ENCODE measurements at places on chromosomes 11 and 22.

GRCh38 chr11:87422566-87422965 is 384.8 kb downstream of the TMEM135 start:
- DNase-seq: no peak

- DNase-seq: no peak
These were observed 199.9 kb downstream of the FAM181B start for GRCh38 chr11:82533628-82534327.

GRCh38 chr22:48719978-48720661 is 1107.6 kb downstream of the BRD1 start:
- DNase-seq: no peak

GRCh38 chr11:11034476-11034875 is 176.6 kb upstream of the ZBED5 start:
- no peak for DNase-seq

DNA sequence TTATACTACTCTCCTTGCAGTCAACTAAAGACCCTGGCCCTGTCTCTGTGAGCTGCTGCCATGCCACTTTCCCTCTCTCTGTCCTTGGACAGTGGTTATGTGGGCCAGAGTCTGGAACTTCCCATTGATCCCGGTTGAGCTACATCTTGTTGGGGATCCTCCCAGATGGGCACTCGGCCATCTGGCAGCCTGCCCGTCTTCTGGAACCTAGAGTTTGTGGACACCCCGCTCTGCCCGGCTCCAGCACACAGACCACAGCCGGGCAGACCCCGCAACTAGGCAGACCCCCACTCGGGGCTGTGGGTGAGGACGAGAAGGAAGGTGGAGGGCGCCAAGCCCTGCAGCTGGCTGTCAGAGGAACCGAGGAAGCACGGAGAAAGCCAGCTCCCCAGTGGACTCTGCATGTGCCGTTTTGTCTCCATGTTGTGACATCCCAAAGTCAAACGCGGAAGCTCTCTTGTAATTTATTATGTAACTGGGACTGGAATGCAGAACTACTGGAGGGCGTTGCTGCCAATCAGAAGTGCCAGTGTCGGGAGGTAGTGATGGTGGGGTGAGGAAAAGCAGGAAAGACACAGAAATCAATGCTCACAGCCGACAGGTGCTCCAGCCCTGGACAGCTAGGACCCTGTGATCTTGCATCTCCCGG is 207.7 kb downstream of the CEP164 start:
- DNase-seq: no peak

DNA sequence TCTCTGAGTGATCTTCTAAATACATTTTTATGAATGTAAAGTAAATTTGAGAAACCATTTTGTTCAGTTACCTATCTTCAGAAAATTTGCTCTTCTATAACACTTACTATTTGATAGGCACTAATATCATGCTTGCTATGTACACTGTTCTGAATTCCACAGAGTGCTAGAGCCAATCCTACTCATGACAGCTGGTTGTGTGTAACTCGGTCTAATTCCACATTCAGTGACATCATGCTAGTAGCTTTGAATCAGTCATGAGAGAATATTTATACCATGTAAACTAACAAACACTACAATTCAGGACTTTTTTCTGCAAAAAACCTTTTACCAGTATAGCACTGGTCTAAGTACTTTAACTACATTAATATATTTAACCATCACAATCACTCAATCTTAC is 902.9 kb downstream of the DLG2 start:
- DNase-seq: no peak

- no peak for DNase-seq
These were observed 48.2 kb upstream of the ANO1 start for GRCh38 chr11:70029861-70030380.

- no peak for DNase-seq
These were observed 869 bp downstream of the ZC3H7B start for GRCh38 chr22:41302021-41302767.

DNA sequence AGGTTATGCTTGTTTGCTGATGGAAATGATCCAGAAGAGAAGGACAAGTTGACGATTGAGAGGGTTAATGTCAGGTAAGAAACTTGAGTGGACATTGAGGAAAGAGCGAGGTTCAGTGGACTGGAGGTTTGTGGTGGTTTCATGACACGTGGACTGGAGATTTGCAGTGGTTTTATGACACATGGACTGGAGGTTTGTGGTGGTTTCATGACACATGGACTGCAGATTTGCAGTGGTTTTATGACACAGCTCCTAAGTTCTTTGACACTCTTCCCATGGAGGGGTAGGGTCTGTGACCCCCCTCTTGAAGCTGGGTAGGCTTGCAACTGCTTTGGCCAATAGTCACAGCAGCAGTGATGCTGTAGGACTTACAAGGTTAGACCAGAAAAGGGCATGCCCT is 5.4 kb upstream of the MAPK8IP2 start:
- no peak for DNase-seq

- no peak for DNase-seq
These were observed 14.5 kb downstream of the CTNND1 start for GRCh38 chr11:57776031-57776521.

DNA sequence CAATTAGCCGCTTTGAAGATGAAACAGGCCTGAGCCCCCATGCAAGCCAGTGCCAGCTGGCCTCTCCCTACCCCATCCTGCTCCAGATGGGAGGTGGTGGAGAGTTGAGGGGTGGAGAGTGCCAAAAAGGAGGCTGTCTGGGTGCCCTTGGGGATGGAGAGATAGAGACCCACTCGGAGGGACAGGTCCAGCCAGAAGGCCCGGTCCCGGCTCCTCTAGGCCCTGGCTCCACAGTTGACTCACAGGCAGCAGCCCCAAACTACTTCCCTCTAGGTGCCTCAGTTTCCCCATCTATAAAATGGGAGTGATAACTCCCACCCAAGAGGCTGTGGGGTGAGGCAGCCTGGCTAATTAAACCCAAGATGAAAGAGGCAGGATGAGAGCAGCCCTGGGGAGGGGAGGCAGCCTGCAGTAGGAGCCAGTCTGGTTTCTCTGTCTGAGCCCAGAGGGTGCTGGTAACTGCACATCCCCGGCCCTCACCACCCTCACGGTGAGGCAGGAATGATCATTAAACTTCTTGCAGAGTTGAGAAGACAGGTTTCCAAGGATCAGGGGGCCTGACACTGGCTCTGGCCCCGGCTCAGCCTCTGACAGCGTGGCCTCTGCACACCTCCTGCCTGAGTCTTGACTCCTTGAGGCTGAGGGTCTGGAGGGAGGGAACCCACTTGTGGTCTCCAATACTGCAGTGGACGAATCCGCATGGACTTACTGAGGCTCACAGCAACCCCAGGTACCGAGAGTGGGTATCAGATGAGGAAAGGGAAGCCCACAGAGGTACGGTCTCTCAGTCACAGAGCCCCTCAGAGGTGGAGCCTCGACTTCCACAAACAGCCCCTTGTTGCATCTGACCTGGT is 1.4 kb upstream of the AP5B1 start:
- DNase-seq: no peak

DNA sequence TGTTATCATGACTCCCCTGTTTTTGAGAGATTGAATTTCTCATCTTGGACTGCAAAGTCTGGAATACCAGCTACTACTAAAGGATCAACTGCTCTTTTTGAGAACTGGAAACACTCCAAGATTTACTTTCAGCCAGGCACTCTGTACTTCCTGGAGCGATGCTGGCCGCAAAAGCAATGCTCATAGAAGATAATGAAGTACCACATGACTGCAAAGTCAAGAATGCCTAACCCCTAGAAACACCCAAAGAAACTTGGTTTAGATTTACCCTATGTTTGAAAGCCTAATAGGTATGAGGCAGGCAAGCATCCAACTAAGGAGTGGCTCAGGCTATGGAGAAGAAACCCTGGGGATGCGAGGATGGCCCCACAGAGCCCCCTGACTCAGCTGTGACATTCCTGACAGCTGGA is 47.7 kb upstream of the ARHGAP20 start:
- DNase-seq: no peak

- no peak for DNase-seq
These were observed 812.6 kb downstream of the OPCML start for GRCh38 chr11:132719684-132720083.

DNA sequence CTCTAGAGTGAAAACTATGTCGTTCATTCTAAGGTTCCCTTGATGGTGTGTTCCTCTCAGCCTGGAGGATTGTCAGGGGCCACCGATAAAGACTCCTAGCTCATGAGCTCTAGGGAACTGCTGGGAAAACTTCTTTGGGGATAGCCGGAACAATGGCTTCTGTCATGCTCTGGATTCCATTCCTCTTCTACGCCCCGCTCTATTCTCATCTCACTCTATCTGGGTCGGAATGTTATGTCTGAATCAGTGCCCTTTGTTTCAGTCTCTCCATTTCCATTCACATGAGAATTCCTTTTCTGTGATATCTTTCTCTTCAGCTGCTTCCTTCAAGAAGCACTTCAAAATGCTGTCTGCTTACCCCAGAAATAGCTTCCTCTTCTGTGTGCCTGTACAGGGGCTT is 16.9 kb upstream of the SLCO2B1 start:
- no peak for DNase-seq

DNA sequence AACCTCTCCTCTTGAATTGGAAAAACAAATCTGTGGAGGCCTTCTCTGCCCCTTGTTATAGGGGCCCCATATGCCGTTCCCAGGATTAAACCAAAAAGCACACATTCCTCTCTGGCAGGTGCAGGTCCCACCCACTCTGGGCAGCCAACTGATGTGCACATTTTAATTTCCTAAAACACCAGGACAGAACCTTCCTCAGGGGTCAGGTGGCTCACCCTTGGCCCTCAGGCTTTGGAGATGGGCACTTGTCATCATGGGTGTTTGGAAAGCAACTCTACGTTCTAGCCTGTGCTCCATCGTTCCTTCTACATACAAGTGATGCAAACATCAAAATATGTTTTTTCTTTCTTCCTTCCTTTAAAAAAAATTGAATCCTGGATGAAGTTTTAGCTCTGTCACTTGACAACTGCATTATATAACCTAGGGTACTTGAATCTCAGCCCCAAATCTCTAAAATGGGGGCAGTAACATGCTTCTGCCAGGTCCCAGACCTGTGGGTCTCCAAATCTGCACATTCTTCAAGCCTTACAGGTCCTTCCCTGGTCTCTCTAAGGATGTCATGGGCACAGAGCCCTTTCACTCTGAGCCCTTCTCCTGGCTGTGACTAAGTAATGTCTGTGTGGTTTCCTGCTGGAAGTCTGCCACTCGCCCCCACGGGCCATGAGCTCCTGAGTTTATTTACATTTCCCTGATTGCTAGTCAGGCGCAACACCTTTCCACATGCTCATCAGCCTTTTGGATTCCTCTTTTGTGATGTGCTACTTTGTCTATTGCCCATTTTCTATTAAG is 43.8 kb downstream of the KCNQ1OT1 start:
- DNase-seq: no peak

DNA sequence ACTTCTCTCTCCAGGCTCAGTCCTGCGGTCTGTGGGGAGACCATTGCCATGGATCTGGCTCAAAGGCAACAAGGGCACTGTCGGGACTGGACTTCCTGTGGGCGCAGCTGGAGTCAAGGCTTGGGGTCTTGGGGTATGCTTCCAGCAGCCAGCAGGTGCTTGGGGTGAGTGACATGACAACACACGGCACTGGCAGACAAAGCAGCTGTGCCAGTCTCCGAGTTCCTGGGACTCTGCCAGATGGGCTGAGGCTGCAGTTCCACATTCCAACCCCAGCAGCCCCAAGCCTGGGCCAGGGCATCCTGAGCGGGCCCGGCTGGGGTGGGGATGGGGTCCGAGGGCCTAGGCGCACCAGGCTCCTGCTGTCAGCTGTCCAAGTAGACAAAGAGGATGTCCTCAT is 12.3 kb downstream of the GUCD1 start:
- DNase-seq: no peak

DNA sequence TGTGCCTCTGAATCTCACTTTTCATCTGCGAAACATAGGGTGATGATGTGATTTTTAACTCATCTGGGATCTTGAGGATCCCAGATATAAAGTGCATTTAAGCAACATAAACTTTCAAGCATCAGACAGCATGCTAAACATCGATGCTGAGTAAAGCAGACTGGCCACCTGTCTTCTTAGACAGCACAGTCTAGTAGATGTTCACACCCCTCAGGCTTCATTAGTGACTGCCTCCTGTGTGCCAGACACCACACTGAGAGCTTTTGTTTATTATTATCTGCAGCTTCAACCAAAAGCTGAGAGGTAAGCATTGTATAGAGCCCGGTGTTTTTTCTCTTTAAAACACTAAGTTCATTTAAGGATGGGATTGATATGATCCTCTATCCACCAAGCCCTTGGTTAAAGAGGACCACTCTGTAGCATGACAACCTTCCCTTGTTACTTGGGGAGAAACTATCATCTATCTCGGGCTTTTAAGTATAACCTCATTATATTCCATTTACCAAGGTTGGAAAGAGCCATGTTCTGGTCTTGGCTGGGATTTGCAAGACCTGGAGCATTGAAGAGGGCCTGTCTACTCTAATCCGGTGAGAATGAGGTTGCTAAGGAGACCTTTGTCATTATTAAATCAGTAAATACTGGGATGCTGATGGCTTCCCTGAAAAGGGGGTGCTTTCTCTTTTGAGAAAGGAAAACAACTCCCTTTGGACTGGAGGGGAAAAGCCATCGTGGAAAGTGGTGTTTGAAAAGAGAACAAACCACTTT is 114.2 kb upstream of the SEZ6L start:
- no peak for DNase-seq

DNA sequence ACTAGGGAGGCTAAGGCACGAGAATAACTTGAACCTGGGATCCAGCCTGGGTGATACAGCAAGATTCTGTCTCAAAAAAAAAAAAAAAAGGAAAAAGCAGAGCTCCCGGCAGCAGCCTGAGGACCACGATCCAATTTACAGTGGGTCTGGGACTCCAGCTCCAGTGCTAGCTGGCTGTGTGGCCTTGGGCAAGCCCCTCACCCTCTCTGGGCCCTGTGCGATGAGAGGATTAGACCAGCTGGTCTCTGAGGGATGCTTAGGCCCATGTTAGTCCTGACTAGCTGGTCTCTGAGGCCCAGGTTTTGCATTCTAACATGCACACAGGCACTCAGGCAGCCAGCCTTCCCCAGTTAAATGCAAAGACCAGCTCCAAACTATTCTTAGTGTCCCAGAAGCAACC is 13.7 kb downstream of the CARD10 start:
- no peak for DNase-seq

GRCh38 chr22:50677493-50678217 is 5.0 kb downstream of the SHANK3 start:
- no peak for DNase-seq

GRCh38 chr22:46113110-46113909 is 37.0 kb upstream of the PPARA start:
- no peak for DNase-seq

- no peak for DNase-seq
These were observed 15.3 kb upstream of the CDC42BPG start for GRCh38 chr11:64859542-64860414.

GRCh38 chr11:133887692-133888332 is 42.5 kb upstream of the SPATA19 start:
- no peak for DNase-seq

Measured in NCI-H1436 treated with DMSO at 0.1 percent for 48 hours (cell line).